Activated CD8-positive, alpha-beta T cell treated with anti-CD3 and anti-CD28 coated beads, Interleukin-2, amount 10 ng/mL, durations not matched to agents 7 days and 5 days (primary cell): ENCODE measurements at places on chromosomes 1 and 21. TPM values are rescaled to one million over a fixed set of nuclear protein-coding genes. Genes with fewer than 3 reads are reported as not detected.
A peak's percentile ranks its signal among the peaks of the same experiment; 100 is the strongest.

GRCh38 chr1:182656842-182657397, 27.5 kb downstream of the RGS8 start:
- H3K4me1 ChIP-seq: no peaks in the 10 kb centered on the region
- H3K27ac ChIP-seq: no peak overlapping the region
- H3K4me3 ChIP-seq: no peak overlapping the region
- peaks cover 35% of the 10 kb centered on the region for H3K27me3 ChIP-seq
- no peaks in the 10 kb centered on the region for H3K36me3 ChIP-seq

- DNase-seq: no peak
- peaks cover 26% of the 10 kb centered on the region for H3K27me3 ChIP-seq
- H3K27ac ChIP-seq: no peak overlapping the region
- H3K4me1 ChIP-seq: peaks cover 4% of the 10 kb centered on the region
Measured at GRCh38 chr1:43152866-43153265, 19.2 kb downstream of the EBNA1BP2 start.

- no peak overlapping the region for H3K27ac ChIP-seq
- H3K4me3 ChIP-seq: no peak overlapping the region
- no peak for DNase-seq
Measured at GRCh38 chr1:43315481-43315880, 14.7 kb downstream of the TIE1 start.

- H3K36me3 ChIP-seq: no peaks in the 10 kb centered on the region
- H3K27me3 ChIP-seq: no peaks in the 10 kb centered on the region
- no peak overlapping the region for H3K27ac ChIP-seq
- DNase-seq: no peak
Measured at GRCh38 chr1:63142001-63142400, 180.4 kb upstream of the FOXD3 start.

GRCh38 chr1:22906968-22907367, 65.7 kb downstream of the LACTBL1 start:
- H3K27me3 ChIP-seq: peaks cover 7% of the 10 kb centered on the region
- H3K36me3 ChIP-seq: no peaks in the 10 kb centered on the region
- H3K4me1 ChIP-seq: no peaks in the 10 kb centered on the region
- no peak overlapping the region for H3K27ac ChIP-seq
- H3K4me3 ChIP-seq: no peak overlapping the region
- DNase-seq: no peak

DNA sequence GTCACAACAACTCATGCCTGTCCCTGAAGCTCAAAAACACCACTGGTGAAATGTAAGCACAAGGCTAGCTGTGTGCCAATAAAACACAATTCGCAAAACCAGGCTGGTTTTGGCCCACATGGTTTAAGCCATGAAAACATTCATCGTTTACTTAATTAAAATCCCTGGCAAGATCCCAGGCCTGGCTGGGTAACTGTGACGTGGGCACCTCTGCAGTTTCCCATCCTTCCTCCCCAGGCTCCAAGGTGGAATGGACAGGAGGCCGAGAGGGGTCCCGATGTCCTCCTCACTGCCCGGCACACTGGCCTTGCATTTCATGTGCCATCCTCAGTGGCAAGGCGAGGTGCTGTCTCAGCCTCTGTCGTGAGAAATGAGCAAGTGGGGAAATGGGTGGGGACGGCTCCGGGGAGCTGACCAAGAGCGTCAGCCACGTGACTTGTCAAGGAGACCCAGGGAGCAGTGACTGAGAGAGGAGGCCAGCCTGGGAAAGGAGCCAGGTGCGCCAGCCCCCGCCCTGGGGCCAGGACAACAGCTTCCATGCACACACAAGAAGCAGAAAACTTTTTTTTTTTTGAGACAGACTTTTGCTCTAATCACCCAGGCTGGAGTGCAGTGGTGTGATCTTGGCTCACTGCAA, 153.1 kb upstream of the RAB4A start:
- H3K4me3 ChIP-seq: no peak overlapping the region
- no peaks in the 10 kb centered on the region for H3K27me3 ChIP-seq
- H3K27ac ChIP-seq: no peak overlapping the region
- peaks cover 9% of the 10 kb centered on the region for H3K4me1 ChIP-seq
- H3K36me3 ChIP-seq: no peaks in the 10 kb centered on the region

GRCh38 chr1:228264090-228264829, 56.4 kb downstream of the OBSCN start:
- H3K27me3 ChIP-seq: no peaks in the 10 kb centered on the region
- H3K36me3 ChIP-seq: peaks cover 5% of the 10 kb centered on the region
- H3K27ac ChIP-seq: no peak overlapping the region
- no peak for DNase-seq

DNA sequence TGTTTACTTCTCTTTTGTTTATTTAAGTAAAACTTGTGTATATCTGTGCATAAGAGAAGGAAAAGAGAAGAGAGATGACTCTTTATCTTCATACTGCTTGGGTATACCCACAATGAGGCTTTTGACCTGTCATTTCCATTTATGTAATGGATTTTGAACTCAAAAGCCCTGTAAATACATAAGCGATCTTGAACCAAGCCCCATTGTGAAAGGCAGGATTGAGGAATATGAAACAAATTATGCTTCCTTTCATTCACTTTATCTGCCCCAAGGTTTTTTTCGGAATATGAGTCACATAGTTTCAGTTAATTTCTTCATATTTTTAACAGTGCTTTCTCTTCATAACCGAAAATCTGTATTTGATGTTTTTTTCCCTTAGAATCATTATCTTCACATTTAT, 21.4 kb downstream of the CNST start:
- DNase-seq: no peak
- no peak overlapping the region for H3K4me3 ChIP-seq
- H3K27me3 ChIP-seq: no peaks in the 10 kb centered on the region
- H3K36me3 ChIP-seq: peaks cover 36% of the 10 kb centered on the region
- no peak overlapping the region for H3K27ac ChIP-seq

DNA sequence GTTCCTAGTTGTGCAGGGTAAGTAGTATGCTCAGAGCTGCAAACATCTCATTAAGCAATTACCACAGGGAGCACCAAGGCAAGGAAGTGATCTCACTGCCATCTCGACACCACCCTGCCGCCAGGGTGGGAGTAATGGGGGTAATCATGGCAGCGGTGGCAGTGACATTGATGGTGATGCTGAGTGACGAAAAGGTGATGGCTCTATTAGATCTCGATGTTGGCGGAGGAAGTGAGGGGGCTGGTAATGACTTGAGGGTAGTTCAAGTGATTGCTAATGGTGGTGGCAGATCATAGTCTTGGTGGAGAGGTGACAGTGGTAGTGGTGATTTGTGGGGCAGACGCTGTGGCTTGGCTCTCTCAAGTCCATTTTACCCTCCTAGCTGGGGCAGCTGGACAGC, 25.4 kb upstream of the TENT5B start:
- H3K4me3 ChIP-seq: no peak overlapping the region
- DNase-seq: no peak
- H3K4me1 ChIP-seq: no peaks in the 10 kb centered on the region
- peaks cover 3% of the 10 kb centered on the region for H3K27me3 ChIP-seq
- H3K36me3 ChIP-seq: no peaks in the 10 kb centered on the region

GRCh38 chr1:230509281-230509977, 83.3 kb upstream of the PGBD5 start:
- no peaks in the 10 kb centered on the region for H3K36me3 ChIP-seq
- no peak overlapping the region for H3K27ac ChIP-seq
- H3K27me3 ChIP-seq: peaks cover 23% of the 10 kb centered on the region
- no peak for DNase-seq
- H3K4me3 ChIP-seq: no peak overlapping the region
- peaks cover 8% of the 10 kb centered on the region for H3K4me1 ChIP-seq

GRCh38 chr1:31095985-31096384, 30.5 kb upstream of the PUM1 start:
- H3K4me1 ChIP-seq: no peaks in the 10 kb centered on the region
- no peaks in the 10 kb centered on the region for H3K36me3 ChIP-seq
- no peaks in the 10 kb centered on the region for H3K27me3 ChIP-seq
- H3K27ac ChIP-seq: no peak overlapping the region

- peaks cover 30% of the 10 kb centered on the region for H3K4me1 ChIP-seq
- H3K27me3 ChIP-seq: no peaks in the 10 kb centered on the region
- DNase-seq: no peak
- no peak overlapping the region for H3K4me3 ChIP-seq
Measured at GRCh38 chr1:202150187-202150586, 5.7 kb upstream of the ARL8A start.

- no peak for DNase-seq
- H3K36me3 ChIP-seq: no peaks in the 10 kb centered on the region
- H3K27me3 ChIP-seq: peaks cover 26% of the 10 kb centered on the region
- no peak overlapping the region for H3K27ac ChIP-seq
- H3K4me1 ChIP-seq: no peaks in the 10 kb centered on the region
Measured at GRCh38 chr1:234107416-234108021, 203.0 kb downstream of the SLC35F3 start.

GRCh38 chr1:212484701-212485570, 52.2 kb downstream of the NENF start:
- no peaks in the 10 kb centered on the region for H3K4me1 ChIP-seq
- peaks cover 18% of the 10 kb centered on the region for H3K27me3 ChIP-seq
- no peaks in the 10 kb centered on the region for H3K36me3 ChIP-seq
- H3K27ac ChIP-seq: no peak overlapping the region
- DNase-seq: no peak
- no peak overlapping the region for H3K4me3 ChIP-seq

DNA sequence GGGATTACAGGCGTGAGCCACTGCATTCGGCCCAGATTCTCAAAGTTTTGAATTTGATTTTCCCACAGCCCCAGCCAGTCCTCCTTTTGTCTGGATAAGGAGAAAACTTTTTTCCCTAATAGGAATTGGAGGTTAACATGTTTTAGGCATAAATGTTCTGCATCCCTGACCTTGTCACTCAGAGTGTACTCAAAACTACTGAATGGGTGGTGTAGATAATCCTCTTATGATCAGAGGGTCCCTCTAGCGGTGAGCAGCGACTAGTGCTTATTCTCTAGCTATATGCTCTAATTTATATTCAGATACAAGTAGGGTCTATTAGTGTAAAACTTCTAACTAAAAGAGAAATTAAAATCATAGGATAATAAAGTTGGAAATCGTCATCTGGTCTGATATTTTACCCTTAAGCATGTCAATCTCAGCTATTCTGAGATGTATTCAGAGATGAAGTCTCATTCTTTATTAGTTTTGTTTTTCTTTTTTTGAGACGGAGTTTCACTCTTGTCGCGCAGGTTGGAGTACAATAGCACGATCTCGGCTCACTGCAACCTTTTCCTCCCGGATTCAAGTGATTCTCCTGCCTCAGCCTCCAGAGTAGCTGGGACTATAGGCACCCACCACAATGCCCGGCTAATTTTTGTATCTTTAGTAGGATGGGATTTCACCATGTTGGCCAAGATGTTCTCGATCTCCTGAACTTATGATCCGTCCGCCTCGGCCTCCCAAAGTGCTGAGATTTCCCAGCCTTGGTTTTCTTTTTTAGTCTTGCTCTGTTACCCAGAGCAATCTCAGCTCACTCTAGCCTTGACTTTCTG, 2.7 kb upstream of the PSMD4 start:
- H3K36me3 ChIP-seq: peaks cover 35% of the 10 kb centered on the region
- peaks cover 20% of the 10 kb centered on the region for H3K4me1 ChIP-seq
- no peak overlapping the region for H3K27ac ChIP-seq
- DNase-seq: peak; percentile 81
- H3K27me3 ChIP-seq: no peaks in the 10 kb centered on the region

DNA sequence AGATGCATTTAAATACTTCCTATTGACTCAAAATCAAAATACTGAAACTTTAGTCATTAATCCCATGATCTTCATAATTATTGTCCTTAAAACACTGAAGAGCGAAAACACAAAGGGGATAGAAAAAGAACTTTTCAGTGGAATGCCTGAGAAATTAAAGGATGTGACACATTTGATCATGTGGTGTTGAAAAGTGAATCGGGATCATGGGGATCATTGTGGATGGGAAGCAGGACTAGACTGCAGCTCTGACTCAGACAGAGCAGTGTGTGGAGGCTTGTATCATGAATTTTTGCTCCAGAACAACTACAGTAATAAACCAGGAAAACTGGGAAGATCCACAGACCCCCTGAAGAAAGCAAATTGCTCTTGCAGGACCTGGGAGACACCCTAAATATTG, 161.1 kb upstream of the CXADR start:
- H3K4me1 ChIP-seq: no peaks in the 10 kb centered on the region
- H3K27ac ChIP-seq: no peak overlapping the region
- H3K36me3 ChIP-seq: no peaks in the 10 kb centered on the region

GRCh38 chr21:32957545-32957944, 68.2 kb upstream of the OLIG2 start:
- H3K4me3 ChIP-seq: no peak overlapping the region
- H3K27me3 ChIP-seq: peaks cover 44% of the 10 kb centered on the region
- no peak for DNase-seq
- no peaks in the 10 kb centered on the region for H3K36me3 ChIP-seq
- H3K27ac ChIP-seq: no peak overlapping the region
- no peaks in the 10 kb centered on the region for H3K4me1 ChIP-seq

- DNase-seq: no peak
- peaks cover 24% of the 10 kb centered on the region for H3K36me3 ChIP-seq
- H3K4me3 ChIP-seq: peak overlapping the region; percentile 66
- no peaks in the 10 kb centered on the region for H3K27me3 ChIP-seq
- H3K4me1 ChIP-seq: peaks cover 34% of the 10 kb centered on the region
Measured at GRCh38 chr21:37071561-37072273, 1.2 kb downstream of the PIGP start.

DNA sequence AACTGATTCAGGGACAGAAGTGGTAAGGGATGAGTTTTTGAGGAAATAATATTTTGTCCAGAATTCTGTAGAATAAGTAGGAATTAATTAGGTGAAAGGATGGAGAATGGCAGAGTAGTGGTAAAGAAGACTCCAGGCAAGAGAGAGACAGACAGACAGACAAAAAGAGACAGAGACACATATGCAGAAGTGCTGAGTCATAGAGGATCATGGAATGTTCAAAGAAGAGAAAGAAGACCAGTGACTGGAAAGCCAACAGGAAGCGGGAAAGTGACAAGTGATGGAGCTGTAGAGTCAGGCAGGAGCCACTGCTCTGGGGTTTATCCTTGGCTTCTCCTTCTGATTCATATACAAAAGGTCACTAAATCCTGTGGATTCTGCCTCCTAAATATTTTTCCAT, 85.9 kb downstream of the UROD start:
- peaks cover 9% of the 10 kb centered on the region for H3K27me3 ChIP-seq
- no peaks in the 10 kb centered on the region for H3K4me1 ChIP-seq
- no peak for DNase-seq
- H3K36me3 ChIP-seq: no peaks in the 10 kb centered on the region

GRCh38 chr1:37474697-37475379, 458 bp downstream of the ZC3H12A start:
- H3K27me3 ChIP-seq: no peaks in the 10 kb centered on the region
- H3K36me3 ChIP-seq: peaks cover 47% of the 10 kb centered on the region
- H3K27ac ChIP-seq: peak overlapping the region; percentile 98

DNA sequence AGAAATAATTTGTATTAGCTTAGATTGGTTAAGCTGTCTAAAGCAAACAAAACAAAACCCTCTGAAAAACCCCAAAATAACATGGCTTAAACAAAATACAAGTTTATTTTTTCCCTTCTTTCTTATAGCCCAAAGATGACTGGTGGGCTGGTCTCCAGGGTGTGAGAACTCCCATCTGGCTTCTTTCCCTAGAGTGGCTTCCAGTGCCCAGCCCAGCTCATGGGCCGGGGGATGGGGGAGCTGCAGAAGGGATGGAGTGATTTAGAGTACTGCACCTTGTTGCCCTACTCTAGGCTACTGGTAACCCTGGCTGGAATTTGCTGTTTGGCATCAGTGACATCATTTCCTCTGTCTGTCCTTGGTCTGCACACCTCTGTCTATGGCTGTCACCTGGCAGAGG, 223.0 kb downstream of the PBX1 start:
- no peaks in the 10 kb centered on the region for H3K4me1 ChIP-seq
- no peaks in the 10 kb centered on the region for H3K36me3 ChIP-seq
- H3K27me3 ChIP-seq: no peaks in the 10 kb centered on the region
- no peak overlapping the region for H3K27ac ChIP-seq
- DNase-seq: no peak

Gene RCSD1
- total RNA-seq: 145 TPM

Gene MPL
- not detected for total RNA-seq

Gene SPRR1B
- total RNA-seq: not detected

Gene NCAM2
- not detected for total RNA-seq

Gene ATAD3C
- 1.0 TPM for total RNA-seq

Gene TDRD10
- total RNA-seq: not detected

Gene TRNP1
- total RNA-seq: not detected

Gene DNAH14
- total RNA-seq: not detected

Gene RNF220
- total RNA-seq: 87.2 TPM

Gene TMEM269
- not detected for total RNA-seq
